ENCODE measurements at places on chromosomes 7 and 10.

- DNase-seq: no peak
Observed at GRCh38 chr7:12543586-12543985, 26.9 kb upstream of the SCIN start.

- no peak for DNase-seq
Observed at GRCh38 chr7:2331707-2332106, 17.5 kb upstream of the SNX8 start.

DNA sequence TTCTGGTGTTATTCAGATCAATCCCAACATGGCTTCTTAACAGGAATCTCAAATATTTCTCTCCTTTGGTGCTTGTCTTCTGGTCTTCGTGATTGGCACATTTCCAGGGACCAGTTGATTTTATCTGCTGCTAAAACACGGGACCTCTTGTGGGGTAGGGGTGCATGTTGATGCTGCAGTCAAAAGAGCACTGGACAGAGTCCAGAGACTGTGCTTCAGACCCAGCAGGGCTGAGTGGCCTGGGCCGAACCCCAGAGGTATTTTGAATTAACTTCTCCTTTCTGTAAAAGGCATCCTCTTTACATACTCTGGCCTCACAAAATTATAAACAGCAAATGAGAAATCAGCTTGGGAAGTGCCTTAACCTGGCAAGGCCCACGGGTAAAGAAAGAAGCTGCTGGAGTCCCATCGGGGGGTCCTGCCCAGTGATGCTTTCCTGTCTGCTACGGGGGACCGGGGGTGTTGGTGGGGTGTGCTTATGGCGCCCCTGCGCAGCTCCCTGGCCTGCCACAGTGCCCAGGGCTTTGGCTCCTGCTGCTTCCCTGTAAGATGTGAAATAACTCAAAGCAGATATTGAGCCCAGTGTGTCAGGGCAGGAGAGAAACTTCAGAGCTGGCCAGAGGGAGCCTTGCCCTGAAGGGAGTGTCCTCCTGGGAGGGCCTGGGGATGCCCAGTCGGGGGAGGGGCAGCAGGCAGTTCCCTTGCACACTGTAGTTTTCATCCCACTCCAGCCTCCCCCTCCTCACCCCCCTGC, 230.5 kb downstream of the TCF7L2 start:
- no peak for DNase-seq

DNA sequence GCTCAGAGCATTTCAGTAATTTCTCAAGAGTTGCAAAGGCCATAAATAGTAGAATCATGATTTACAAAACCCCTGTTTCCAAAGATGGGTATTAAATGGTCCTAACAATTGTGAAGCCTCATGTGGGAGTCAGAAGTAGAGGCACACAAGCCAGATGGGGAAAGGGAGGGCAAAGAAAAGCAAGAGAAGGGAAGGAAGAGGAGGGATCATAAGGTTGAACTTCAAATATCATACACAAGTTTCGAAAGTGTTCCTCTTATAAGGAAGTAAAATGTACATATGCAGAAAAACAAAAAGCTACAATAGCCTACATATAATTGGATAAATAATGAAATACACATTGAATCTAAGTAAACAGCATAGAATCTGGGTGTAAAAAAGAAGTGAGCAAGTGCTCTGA, 6.0 kb downstream of the LIPN start:
- no peak for DNase-seq

- no peak for DNase-seq
Observed at GRCh38 chr7:106262221-106262881, 22.4 kb downstream of the NAMPT start.

DNA sequence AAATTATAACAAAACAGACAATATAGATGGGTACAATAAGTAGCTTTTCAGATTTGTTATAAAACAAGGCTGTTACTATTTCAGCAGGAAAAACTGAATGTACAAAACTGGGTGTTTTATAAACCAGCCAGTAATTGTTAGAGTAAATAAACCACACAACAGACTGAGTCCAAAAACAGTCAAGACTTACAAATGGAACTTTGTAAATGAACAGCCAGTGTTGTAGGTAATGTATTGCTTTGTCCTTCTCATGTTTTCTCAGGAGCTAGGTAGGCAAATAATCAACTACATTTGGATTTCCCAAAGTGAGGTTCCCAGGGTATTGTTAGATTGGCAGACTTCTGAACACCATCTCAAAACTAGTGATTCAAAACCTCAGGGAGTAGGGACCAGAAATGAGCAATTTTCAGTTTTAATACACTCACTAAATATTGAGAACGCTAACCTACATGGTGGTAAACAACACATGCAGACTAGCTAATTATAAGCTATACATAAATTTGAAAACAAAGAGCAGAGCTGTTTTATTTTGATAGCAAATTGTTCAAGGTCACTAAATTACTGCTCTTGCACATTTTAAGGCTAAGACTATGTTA, 36.2 kb downstream of the HERPUD2 start:
- no peak for DNase-seq

GRCh38 chr10:79981450-79982361, 32.8 kb upstream of the SFTPD start:
- peak; percentile 66 for DNase-seq

DNA sequence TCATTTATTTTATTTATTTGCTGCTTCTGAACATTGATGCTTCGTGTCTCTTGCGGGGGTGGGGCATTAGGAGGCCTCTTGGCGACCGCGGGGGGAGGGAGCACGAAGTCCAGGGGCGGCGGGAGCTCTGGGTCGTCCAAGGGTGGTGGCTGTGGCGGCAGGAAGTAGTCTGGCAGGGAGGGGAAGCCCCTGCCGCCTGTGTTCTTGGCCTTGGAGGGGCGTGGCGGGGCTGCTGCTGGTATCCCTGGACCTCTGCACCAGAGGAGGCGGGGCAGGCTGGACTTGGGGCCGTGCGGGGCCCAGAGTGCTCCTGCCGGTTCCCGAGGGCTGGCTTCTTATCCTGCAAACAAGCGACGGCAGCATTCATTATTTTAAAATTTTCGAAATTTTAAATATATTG, 70.5 kb upstream of the ABI1 start:
- DNase-seq: no peak

- DNase-seq: peak; percentile 92
Observed at GRCh38 chr10:3472287-3473051, 299.9 kb upstream of the PITRM1 start.

DNA sequence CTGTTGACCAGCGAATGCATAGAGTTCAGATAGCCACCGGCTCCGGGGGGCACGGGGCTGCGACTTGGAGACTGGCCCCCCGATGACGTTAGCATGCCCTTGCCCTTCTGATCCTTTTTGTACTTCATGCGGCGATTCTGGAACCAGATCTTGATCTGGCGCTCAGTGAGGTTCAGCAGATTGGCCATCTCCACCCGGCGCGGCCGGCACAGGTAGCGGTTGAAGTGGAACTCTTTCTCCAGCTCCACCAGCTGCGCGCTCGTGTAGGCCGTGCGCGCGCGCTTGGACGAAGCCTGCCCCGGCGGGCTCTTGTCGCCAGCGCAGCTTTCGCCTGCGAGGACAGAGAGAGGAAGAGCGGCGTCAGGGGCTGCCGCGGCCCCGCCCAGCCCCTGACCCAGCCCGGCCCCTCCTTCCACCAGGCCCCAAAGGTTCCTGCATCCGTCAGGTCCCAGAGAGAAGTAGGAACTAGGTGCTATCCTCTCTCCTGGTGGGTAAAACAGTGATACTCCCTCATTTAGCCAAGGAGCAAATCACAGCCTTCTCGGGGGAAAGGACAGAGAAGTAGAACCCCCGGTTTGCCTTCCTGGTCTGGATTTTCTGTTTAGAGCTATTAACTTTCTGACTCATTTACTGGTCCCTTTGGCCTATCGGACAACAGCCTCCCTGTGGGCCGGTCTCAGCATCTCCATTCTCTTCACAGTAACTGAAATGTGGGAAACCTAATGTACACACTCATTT, 6.1 kb upstream of the HOXA2 start:
- no peak for DNase-seq

- DNase-seq: peak; percentile 77
Observed at GRCh38 chr10:119693262-119693957, 32.4 kb upstream of the INPP5F start.

DNA sequence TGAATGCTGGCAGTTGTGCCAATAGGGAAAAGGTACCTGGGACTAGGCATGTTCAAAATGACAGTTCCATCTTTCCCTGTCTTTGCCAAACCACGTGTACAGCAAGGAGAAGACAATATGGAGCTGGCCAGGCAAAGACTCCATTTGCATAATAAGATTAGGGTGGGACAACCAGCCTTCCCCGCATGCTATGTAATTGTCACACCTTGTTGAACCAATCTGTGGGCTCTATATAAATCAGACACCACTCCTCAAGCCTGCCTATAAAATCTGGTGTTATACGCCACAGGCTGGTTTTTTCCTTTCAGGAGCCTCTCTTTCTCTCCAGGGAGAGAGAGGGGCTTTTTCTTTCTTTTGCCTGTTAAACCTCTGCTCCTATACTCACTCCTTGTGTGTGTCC, 11.0 kb upstream of the NUB1 start:
- no peak for DNase-seq

DNA sequence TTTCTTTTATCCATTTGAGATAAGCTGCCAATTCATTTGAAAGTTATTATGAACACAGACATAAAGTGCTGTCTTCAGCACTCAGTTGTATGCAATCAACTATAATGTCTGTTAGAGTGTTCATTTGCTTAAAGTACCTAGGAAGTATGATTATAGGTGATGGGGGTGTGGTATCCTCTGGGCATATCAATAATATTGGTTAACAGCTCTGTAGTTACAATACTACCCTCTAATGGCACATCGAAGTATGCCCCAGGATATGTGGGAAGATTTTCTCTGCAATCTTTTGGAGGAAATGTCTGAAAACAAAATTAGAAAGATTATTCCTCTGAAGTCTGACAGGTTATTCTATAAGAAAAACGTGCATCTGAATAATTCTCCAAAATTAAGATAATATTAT, 429.7 kb downstream of the ARL4A start:
- DNase-seq: no peak

GRCh38 chr10:7853226-7853842, 35.0 kb downstream of the TAF3 start:
- DNase-seq: no peak

DNA sequence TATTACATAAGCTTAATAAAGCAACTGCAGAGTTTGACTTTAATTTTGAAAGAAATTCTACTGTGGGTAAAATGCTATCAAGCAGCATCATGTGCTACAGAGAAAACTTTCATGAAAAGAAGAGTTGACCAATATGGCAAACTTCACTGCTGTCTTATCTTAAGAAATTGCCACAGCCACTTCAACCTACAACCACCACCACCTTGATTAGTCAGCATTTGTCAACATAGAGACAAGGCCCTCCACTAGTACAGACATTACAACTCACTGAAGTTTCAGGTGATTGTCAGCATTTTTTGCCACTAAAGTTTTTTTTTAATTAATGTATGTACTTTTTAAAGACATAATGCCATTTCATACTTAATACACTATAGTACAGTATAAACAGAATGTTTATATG, 350.3 kb downstream of the HPSE2 start:
- DNase-seq: no peak

DNA sequence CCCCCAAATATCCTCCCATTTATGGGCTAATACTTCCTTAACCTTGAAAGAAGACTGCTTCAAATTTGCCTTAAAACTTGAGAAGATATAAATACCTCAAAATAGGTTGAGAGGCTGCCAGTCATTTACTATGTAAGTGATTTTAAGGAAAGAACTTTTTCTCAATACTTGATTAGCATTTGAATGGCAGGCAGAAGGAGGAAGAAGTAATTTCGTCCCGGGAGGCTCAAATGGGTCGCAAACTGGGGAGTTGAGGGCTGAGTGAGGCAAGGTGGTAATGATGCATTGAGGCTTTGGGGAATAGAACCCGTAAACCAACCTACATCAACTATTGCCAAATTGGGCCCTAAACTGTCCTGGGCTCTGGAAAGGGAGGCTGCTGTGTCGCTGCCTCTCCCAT, 11.1 kb downstream of the CAMK1D start:
- DNase-seq: no peak

DNA sequence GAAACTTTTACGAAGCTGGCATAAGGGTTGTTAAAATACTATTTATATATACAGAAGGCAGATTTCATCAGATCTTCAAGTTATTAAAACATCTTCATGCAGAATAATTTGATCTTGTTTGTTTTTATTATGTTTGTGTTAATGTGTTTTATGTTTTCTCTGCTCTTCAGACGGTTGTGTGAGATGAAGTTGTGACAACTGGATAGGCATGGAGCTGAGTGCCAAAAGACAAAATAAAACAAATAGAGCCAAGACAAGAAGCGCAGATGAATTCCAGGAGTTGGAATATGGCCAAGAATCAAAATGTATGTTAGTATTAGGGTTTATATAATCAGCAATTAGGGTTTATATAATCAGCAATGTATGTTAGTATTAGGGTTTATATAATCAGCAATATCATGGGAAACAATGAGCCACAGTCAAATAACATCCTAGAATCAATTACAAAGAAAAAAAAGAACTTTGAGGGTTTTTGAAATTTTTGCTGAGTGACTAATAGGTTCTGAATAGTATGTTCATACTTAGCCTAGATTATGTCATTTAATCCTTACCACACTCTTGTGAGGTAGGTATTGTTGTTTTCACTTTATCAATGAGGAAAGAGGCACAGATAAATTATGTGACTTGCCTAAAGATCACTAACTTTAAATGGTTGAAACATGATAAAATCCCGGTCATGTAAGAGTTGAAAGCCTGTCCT, 488.0 kb upstream of the STEAP1 start:
- DNase-seq: no peak

DNA sequence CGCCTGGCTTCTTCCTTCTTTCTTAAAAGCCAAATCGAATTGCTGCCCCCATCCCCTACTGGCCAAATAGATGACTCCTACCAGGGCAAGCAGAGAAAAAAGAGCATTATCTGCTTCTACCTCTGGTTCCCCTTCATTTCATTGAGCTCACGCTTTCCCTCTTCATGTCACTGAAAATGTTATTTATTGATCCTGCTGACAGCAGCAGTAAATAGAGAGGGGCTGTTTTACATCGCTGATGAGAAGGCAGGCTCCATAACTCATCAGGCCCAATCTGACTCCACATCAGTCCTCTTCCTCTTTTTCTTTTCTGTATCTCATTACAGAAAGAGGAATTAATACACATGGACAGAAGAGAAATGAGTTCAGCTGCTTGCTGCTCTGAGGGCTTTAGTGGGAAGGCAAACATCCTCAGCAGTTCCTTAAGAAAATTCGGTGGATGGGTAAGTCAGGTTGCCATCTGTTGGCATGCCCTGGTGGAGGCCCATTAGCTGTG, 904.1 kb downstream of the KCNMA1 start:
- no peak for DNase-seq

DNA sequence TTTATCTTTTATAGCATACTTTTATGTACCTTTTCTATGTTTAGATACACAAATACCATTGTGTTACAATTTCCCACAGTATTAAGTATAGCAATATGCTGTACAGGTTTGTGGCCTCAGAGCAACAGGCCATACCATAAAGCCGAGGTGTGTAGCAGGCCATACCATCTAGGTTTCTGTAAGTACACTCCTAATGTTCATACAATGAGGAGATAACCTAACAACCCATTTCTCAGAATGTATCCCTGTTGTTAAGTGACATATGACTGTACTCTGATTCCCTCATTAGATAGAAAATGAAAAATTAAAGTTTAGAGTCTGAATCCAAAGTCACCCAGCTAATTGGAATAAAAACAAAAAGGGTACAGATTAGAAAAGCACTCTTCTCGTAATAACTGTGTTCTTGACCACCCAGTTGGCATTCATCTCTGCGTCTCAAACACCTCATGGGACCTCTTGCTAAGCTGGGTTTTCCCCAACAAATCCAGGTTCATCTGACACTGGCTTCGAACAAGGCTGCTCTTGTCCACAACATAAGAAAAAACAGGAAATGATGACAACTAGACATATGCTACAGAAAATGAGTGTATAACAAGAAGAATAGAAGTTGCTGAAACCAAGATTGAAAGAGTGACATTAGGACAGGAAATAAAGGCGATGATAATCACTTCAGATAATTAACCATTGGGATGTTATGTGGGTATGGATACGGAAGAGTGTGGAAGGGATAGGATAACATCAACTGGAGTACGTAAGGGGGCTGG, 1.4 kb downstream of the NDUFB8 start:
- no peak for DNase-seq
